ENCODE measurements at places on chromosomes 16 and 17. TPM values are rescaled to one million over a fixed set of nuclear protein-coding genes. Genes with fewer than 3 reads are reported as not detected.

GRCh38 chr16:88754912-88755744 lies 29.9 kb downstream of the PIEZO1 start:
- no peak for DNase-seq

DNA sequence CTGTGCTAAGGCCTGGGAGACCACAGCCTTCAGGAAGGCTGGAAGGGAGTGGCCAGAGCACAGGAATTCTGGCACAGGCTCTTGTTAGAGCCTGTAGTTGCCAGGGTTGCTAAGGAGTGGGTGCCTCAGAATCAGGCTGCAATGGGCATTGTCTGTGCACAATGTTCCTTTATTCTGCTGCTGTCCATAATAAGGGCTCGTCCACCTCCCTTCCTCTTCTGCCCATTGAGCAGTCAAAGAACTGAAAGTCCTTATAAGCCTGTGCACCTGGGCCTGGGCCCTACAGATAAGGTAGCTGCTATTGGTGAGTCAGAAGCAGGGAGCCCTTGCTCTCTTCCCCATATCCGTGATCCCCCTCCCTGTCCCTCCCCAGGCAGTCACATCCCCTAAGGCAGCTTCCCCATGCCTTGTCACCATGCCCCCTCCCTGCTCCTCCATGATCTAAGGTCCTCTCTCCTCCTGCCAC lies 5.4 kb upstream of the CNGB1 start:
- no peak for DNase-seq

Gene FXR2
- total RNA-seq: 55.6 TPM

GRCh38 chr17:6437466-6437865 lies 2.5 kb upstream of the AIPL1 start:
- no peak for DNase-seq

DNA sequence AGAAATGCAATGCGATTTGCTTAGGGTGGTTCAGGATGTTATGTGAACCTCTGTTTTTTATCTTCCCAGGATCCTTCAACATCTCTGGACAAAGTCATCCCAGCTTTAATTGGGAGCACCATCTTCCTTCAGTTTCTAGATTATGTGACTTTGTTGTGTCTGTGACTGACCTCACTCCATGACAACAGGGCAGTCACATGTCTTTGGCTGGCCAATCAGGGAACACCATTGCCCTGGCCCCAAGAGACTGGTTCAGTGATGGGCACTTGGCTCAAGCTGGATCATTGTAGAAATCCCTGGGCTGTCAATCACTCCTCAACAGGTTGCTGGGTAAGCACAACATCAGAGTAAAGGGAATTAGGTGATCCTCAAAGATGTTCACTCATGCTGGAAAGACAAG lies 499.7 kb downstream of the XYLT1 start:
- no peak for DNase-seq

- no peak for DNase-seq
Observed at GRCh38 chr17:534071-534691, 180.5 kb downstream of the VPS53 start.

GRCh38 chr17:74642995-74643394 lies 19.5 kb upstream of the CD300E start:
- no peak for DNase-seq

DNA sequence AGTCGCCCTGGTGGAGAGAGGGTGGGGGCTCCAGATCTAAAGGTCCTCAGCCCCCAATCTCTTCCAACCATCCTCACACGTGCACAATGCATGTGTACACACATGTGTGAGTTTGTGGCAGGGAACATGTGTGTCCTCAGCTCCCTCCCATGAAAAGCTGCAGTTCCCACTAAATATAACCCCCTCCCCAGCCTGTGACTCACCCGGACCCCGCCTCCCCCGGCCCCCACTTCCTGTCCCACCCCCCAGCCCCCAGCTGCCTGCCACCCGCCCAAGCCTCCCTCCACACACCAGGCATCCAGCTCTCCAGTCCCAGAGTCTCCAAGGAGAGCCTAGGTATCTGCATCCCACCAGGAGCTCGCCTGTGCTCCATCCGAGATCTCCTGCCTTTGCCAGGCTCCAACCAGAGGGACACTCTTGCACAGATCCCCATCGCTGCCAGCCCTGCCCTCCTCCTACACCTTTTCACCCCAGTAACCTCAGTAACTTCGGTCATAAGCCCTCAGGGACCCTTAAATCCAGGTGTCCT lies 3.9 kb downstream of the DLG4 start:
- no peak for DNase-seq

Gene EME1
- total RNA-seq: not detected

Gene SOST
- total RNA-seq: not detected

DNA sequence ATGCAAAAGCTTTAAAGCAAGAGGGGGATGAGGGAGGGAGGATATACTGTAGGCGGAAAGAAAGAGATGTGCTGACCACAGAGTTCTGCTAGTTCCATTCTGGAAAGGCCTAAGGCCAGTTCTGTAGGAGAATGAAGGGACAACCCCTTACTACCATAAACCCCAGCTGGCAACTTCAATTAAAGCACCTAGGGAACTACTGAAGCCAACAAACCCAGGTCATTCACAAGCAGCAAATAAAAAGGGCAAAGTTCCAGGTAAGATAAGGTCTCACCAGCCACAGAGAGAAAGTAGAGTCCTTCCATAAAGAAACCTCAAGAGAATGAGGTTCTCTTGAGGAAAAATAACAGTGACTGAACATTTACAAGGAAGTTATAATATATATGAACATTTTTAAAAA lies 12.8 kb downstream of the TERF2 start:
- no peak for DNase-seq

- DNase-seq: no peak
Observed at GRCh38 chr17:28471531-28472342, 1.7 kb upstream of the SLC13A2 start.

GRCh38 chr17:80565343-80566053 lies 20.9 kb downstream of the RPTOR start:
- DNase-seq: no peak

Data from esophagus muscularis mucosa (tissue), 4 donors.